ENCODE measurements at places on chromosomes 4 and X.
A peak's percentile ranks its signal among the peaks of the same experiment; 100 is the strongest.

DNA sequence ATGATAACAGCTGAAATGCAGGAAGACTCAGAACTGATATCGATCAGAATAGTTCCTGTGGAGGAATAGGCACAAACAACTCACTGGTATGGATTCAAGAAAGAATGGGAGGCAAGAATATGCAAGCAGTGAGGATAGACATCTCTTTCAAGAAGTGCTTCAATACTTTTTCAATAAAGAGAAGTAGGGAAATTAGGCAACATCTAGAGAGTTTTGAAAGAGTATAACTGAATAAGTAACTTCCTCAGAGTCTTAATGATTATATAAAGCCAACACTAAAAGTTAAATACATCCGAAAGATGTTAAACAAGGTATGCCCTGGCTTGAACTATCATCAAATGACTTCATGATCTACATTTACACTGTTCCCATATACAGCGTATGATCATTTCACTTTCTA lies 1443.0 kb downstream of the PCDH7 start:
- no peak for DNase-seq

GRCh38 chr4:150205016-150205415 lies 126.8 kb downstream of the DCLK2 start:
- DNase-seq = no peak

- DNase-seq = peak; percentile 39
Measured at GRCh38 chrX:41350150-41350975, 16.4 kb downstream of the DDX3X start.

DNA sequence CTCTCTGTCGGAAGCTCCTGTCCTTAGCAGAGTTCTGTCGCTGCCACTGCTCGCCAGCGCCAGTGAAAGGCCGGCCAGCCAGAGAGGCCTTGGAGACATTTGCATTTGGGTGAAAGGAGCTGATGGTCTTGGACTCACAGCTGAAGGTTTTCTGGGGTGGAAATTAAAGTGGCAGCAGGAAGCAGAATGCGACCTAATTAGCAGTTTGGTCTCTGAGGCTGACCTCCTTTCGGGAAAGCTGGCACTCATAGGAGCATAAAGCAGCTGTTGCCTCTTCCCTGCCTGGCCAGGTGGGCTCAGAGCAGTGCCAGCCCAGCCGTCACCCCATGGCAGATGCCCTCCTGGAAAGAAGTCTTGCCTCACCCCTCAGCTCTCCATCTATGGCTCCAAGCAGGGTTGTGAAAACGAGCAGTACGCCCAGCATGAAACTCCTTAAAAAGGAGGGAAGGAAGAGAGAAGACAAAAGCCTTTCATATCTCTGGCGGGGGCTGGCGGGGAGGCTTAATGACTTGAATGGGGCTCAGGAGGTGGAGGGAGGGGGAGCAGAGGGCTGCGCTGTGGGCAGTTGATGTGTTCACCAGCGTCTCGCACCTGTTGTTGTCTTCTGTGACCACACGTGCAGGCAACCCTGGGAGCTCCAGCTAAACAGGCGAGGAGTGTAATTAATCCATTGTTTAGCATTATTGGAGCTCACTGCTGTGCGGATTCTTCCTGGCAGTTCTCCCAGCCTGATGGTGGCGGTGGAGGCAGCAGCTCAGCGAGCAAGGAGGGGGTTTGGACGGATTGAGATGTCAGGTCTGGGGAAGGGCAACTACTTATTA lies 264.0 kb downstream of the MID1IP1 start:
- no peak for DNase-seq

- DNase-seq = no peak
Measured at GRCh38 chrX:23855569-23855968, 52.2 kb downstream of the APOO start.

DNA sequence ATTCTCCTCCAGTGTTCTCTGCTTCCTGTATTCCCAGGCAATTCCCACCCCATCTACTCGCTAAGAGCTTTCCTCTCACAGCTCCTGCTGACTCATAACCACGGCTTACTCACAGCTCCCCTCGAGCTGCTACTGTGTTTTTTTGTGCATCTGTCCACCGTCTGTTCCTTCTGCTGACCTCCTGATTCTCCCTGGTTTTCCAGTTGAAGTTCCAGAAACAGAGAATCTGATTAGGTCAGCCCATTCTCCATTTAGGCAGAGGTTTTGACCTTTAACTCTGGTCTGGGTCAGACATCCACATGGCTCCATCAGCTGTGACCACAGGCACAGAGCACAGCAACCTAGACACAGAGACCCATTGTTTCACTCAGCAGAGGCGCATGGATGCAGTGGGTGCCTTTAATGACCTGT lies 5.5 kb upstream of the SMIM20 start:
- DNase-seq = peak; percentile 97

DNA sequence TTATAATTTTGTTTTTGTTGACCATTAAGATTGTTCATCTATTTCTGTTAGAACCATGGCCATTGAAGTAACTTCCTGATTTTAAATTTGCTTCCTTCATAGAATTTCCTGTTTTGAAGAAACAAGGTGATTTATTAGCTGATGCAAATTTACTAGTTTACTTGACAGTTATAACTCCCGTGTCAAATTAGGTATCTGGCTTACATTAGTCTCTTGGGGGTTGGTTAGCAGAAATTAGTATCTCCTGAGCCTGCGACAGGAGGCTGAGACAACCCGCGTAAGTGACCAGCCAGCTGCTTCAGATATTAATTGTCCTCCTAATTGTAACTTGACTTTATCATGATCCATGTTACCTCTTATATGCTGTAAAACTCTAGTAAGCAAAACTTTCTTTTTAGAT lies 154.3 kb downstream of the CFAP299 start:
- no peak for DNase-seq

DNA sequence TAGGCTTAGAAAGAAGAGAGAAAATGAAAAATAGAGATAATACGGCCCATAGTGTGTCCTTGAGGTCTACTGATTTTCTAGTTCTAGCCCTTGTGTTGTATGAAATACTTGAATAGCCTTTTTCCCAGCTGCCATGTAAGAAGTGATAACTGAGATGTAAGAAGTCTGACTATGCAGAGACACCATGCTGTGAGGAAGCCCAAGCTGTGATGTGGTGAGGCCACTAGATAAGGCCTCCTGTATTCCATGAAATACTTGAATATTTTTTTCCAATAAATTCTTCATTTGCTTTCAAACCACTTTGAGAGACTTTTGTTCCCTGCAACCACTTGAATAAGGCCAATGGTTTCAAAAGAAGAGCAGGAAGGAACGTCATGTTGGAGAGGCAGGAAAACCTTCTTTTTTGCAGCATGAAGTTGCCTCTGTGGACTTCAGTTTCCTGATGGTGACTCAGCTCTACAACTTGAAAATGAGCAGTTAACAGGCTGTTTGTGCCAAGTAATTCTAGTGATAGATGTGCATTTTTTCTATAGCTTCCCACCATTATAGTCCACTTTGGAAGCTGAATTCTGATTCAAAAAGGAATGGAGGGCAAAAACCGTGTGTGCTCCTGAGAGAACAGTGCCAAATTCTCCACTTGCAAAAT lies 25.5 kb upstream of the FAM9C start:
- DNase-seq = peak; percentile 56

DNA sequence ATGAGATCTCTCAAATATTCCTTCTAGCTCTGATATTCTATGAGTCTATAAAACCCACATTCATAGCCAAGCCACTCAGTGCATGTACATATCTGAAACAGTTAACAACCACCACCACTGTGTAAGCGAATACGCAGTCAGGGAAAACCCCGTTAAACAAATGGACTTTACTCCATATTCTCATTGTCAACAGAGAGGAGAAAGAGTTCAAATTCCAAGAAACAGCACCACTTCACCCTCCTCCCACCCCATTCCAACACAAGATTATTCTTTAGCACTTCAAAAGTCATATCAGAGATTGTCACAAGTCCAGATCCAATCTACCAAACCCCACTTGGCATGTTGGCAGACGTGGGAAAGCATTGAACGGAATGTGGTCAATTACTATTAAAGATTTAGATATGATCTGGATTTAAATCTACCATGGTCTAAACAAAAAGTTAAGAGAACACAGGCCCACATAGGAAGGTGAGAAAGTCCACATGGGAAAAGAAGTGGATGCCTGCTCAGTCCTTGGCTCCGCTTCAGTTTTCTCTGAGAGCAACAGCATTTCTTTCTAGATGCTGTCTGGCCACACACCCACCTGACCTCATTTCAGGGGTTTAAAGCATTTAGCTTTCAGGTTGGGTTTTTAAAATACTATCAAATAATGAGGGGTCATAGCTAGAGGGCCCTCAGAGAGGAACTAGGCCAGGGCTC lies 39.8 kb upstream of the KLHL13 start:
- no peak for DNase-seq

DNA sequence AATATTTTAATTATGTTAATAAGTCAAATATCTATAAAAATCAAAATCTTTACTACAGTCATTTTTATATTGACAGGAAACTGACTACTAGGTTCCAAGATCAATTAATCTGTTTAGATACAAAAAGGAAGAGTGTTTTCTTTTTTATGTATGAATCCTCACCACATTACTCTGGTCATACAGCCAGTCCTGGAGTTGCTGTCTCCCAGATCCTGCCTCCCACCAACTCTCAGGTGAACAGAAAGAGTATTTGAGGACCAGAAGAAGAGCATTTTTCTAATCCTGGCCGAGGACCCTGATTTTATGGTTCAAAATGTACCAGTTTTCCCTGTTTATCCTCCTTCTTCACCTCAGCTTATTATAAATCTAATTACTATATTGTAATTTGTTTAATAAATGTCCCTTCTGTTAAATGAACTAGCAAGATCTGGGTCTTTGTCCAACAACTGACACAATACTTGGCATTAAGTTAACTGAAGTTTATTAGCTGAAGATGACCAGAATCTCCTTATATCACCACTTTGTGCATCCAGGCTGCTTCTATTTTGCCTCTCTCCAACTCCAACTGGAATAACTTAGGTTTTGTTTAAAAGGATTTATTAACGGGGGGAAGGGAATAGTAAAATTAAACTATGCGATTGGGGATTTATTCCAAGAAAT lies 224.4 kb upstream of the PCDH7 start:
- no peak for DNase-seq

GRCh38 chr4:173135241-173135847 lies 33.3 kb upstream of the GALNT7 start:
- DNase-seq = peak; percentile 68

DNA sequence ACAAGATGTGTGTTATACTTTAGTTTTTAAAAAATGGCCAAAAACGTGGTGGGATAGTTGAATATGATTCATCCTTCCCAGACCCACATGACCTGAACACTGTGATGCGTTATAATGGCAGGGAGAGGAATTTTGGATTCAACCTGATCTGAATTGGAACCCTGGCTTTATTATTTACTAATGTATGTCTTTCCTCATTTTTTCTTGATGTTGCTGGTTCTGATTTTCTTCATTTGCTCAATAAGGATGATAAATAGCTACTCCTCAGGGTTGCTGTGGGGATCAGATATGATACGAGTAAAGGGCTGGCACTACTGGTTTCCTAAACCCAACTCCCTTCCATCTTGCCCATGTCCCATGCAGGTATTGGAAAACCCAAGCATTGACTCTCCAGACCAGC lies 24.2 kb upstream of the ACSL1 start:
- no peak for DNase-seq

DNA sequence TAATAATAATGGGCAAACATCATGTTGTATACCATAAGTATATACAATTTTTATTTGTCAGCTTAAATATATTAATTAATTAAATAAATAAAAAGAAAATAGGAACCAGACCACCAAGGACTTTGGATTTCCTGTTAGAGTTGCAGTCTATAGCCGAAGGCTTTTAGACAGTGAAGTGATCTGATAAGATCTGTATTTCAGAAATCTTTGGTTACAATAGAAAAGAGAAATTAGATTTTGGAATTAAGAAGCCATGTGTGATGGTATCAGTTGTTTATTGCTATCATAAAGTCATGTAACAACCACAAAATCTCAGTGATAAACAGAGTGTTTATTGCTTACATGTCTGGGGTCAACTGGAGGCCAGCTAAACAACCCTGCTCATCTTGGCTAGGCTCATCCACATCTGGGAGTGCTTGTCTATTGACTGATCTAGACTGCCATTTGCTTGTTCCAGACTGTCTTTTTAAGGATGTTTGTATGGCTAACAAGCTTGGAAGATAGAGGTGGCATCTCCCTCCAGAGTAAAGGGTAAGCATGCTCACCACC lies 142.1 kb upstream of the USP9X start:
- no peak for DNase-seq

- no peak for DNase-seq
Measured at GRCh38 chr4:31187979-31188378, 467.8 kb downstream of the PCDH7 start.

DNA sequence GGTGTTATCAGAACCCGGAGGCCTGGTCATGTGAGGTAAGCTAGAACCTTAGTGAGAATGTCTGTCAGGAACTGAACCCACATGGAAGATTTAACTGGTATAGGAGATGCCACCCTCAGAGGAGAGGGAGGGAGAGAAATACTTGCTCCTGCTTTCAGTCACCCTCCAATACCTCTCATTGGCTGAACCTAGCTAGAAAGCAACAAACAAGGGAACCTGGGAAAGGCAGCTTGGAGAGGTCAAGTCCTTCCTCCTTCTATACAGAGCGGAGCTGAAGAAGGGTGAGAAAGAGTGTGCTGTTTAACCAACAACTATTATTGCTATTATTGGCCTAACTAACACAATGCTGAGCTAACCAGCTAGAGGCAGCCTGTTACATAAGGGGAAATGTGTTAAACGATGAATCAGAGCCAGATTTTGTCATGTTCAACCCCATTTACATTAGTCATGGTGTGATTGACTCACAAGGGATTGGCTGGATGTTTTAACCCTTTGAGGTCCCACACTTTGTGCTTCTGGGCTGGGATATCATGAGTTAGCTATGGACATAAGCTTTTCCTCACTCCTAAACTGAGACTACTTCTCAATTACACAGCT lies 96.5 kb upstream of the ESX1 start:
- peak; percentile 86 for DNase-seq

DNA sequence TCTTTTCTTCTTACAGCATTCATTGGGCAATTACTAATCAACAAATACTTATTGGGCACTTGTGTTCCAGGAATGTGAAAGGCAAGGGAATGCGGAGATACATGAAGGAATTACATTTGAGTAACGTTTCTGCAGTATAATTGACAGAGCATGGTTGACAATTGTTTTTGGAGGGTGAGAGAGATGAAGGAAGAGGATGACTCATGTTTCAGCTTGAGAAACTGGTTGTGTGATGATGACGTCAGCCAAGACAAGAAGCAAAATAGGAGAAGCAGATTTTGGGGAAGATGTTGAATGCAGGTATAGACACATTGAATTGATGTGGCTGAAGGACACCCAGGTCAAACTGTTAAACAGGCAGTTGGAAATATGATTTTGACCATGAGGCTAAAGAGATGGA lies 8.0 kb upstream of the CPEB2 start:
- peak; percentile 41 for DNase-seq

DNA sequence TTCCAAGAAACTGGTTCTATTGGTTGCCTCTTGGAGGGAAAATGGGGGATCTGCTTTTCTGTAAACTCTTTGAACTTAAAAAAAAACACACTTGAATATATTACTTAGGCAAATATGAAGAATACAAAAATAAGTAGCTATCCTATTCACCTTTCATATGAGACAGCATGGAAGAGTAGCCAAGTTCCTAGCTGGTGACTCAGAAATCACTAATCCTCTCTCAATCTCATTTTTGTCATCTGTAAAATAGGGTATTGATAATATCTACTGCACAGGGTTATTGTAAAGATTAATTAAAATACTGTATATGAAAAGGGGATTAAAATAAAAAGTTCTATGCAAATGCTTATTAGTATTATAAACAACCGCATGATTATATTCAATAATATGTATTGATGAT lies 12.7 kb downstream of the MGARP start:
- no peak for DNase-seq

GRCh38 chr4:8220661-8221450 lies 21.8 kb downstream of the SH3TC1 start:
- DNase-seq = no peak

- no peak for DNase-seq
Measured at GRCh38 chrX:96445531-96446065, 239.0 kb upstream of the DIAPH2 start.

GRCh38 chr4:104064646-104065577 lies 345.1 kb upstream of the TACR3 start:
- peak; percentile 41 for DNase-seq

All from fibroblast of lung (primary cell).